ENCODE measurements at places on chromosomes 7 and 10. TPM values are rescaled to one million over a fixed set of nuclear protein-coding genes. Genes with fewer than 3 reads are reported as not detected.

Gene PAPOLB
- under 0.01 TPM for total RNA-seq

DNA sequence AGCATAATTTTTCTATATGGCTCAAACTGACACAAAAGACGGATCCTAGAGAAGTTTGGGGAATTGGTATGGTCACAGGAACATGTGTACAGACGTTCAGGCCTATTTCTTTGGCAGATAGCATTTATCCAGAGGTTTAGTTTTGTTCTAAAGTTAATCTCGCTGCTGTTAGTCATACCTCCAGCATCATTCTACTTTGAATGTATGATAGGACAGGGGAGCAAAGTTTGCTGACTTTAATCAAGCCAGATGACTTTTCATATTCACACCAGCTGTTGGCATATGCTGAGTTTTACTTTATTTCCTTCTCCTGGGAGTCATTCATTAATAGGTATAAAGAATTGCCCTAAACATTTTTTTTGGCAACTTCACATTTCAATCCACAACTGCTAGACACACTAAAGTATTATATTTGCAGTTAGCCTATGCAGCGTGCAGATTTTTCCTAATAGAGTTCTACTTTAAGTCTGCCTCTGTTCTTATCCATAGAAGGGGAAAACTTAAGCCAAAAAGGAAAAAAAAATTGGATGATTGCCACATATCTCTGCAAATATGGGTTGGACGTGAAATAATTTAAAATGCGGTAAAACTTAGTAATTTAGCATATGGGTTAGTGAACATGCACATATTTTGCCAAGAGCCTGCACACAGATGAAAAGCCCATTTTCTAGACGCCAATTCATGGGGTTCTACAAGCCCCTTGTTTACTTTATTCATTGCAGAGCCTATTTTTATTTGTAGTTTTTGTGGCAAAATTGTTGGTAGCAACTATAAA lies 213.1 kb downstream of the C7orf25 start:
- DNase-seq: no peak

DNA sequence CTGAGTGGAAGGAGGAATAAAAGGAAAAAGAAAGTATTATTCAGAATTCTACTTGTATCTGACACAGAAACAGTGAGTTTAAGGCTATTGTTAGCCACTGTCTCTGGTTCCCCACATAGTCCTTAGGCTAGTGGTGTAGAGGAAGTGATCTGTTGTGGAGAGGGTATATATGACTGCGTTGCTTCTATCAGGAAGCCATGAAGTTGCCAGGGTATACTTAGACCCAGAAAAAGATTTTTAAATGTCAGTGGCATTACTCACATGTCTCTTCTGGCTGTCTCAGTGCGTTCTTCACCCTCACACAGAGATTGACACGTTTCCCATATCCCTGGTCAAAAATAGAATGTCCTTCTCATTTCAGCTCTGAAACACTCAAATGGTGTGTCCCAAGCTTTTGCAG lies 72.7 kb downstream of the SEM1 start:
- no peak for DNase-seq

Gene AGAP4
- 3.8 TPM for total RNA-seq

GRCh38 chr10:58782876-58783851 lies 270.5 kb downstream of the BICC1 start:
- no peak for DNase-seq

Gene LRRC61
- total RNA-seq: 1.8 TPM
